Naive thymus-derived CD4-positive, alpha-beta T cell (primary cell): ENCODE measurements at places on chromosomes 4 and X. TPM values are rescaled to one million over a fixed set of nuclear protein-coding genes. Genes with fewer than 3 reads are reported as not detected.

DNA sequence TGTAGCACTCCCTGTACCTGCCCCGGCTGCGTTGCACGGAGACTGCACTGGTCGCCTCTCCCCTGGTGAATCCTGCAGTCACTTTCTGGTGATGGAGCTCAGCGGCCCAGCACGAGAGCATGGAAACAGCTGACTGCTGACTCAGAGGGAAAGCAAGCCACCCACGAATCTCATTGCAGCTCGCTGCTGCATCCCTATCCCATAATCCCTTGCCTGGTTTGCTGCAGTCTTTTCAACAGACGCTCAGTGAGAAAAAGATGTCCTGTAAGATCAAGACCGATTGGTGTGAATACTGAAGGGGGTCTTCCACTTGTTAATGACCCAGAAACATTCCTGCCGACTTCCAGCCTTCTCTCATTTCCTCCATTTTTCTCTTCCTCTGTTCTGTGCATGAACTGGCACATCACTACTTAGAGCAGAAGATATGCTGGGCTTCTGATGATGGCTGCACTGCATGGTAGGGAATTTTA, 52.9 kb downstream of the TRIM2 start:
- no peak overlapping the region for H3K4me3 ChIP-seq
- H3K27ac ChIP-seq: no peak overlapping the region
- H3K27me3 ChIP-seq: no peaks in the 10 kb centered on the region
- H3K4me1 ChIP-seq: peaks cover 4% of the 10 kb centered on the region
- H3K36me3 ChIP-seq: no peaks in the 10 kb centered on the region

DNA sequence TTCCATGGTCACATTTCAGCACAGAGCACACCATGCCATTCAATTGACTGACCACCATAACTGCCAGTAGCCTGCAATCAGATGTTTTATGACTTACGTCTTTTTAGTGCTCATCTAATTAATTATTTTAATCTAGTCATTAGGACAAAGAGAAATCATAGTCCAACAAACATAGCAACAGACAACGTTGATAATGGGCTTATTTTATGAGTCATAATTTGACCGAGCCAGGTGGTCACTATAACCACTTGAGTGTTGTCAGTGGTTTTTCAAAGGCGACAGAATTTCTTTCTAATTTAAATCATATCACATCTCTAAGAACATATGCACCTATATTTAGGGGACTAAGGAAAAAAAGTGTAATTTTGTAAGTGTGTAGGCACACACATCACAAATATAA, 1.9 kb downstream of the SEC24D start:
- H3K4me1 ChIP-seq: no peaks in the 10 kb centered on the region
- no peaks in the 10 kb centered on the region for H3K27me3 ChIP-seq
- no peak overlapping the region for H3K4me3 ChIP-seq
- DNase-seq: no peak
- no peak overlapping the region for H3K27ac ChIP-seq
- H3K36me3 ChIP-seq: peaks cover 4% of the 10 kb centered on the region

GRCh38 chr4:90078440-90078839, 48.8 kb upstream of the CCSER1 start:
- no peak overlapping the region for H3K4me3 ChIP-seq
- no peaks in the 10 kb centered on the region for H3K4me1 ChIP-seq
- DNase-seq: no peak
- H3K27ac ChIP-seq: no peak overlapping the region
- H3K36me3 ChIP-seq: no peaks in the 10 kb centered on the region

GRCh38 chrX:119729408-119730201, 28.8 kb upstream of the SOWAHD start:
- no peaks in the 10 kb centered on the region for H3K4me1 ChIP-seq
- DNase-seq: peak; percentile 34
- no peaks in the 10 kb centered on the region for H3K36me3 ChIP-seq
- H3K27ac ChIP-seq: no peak overlapping the region

DNA sequence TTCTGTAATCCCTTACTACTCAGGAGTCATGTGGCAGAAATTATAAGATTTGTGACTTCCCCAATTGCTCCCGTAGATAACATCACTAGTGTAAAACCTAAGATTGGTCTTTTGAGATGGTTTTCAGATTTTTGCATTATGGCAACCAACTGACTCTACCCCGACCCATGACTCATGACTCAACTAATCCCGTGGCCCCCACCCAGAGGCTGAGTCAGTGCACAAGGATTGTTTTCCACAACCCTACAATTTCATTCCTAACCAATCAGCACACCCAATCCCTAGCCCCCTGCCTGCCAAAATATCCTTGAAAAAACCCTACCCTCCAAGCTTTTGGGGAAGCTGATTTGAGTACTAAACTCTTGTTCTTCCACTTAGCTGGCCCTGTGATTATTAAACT, 109.4 kb upstream of the FAM9C start:
- H3K36me3 ChIP-seq: no peaks in the 10 kb centered on the region
- H3K27me3 ChIP-seq: no peaks in the 10 kb centered on the region
- no peak overlapping the region for H3K27ac ChIP-seq
- H3K4me3 ChIP-seq: no peak overlapping the region
- peaks cover 8% of the 10 kb centered on the region for H3K4me1 ChIP-seq

GRCh38 chr4:3231471-3231870, 17.5 kb upstream of the MSANTD1 start:
- no peak for DNase-seq
- H3K27me3 ChIP-seq: no peaks in the 10 kb centered on the region
- no peak overlapping the region for H3K27ac ChIP-seq
- H3K36me3 ChIP-seq: peaks cover 20% of the 10 kb centered on the region

GRCh38 chr4:17812801-17813200, 2.0 kb downstream of the NCAPG start:
- H3K4me1 ChIP-seq: peaks cover 18% of the 10 kb centered on the region
- H3K36me3 ChIP-seq: no peaks in the 10 kb centered on the region
- H3K27ac ChIP-seq: no peak overlapping the region
- H3K27me3 ChIP-seq: no peaks in the 10 kb centered on the region

GRCh38 chrX:15815779-15816437, 25.6 kb downstream of the ZRSR2 start:
- H3K27me3 ChIP-seq: no peaks in the 10 kb centered on the region
- H3K4me3 ChIP-seq: no peak overlapping the region
- H3K36me3 ChIP-seq: no peaks in the 10 kb centered on the region

DNA sequence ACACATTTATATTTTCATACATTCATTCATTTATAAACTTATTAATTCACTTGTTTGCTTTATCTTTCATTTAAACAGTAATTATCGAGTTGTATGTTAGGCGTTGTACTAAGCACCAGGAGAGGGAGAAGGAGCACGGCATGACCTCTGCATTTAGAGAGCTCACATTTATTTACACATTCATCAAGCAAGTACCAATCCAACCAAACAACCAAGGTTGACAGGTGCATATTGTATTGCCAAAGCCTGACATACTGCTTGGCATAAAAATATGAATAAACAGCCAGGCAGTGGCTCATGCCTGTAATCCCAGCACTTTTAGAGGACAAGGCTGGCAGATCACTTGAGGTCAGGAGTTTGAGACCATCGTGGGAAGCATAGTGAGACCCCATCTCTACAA, 37.0 kb upstream of the CLNK start:
- no peak overlapping the region for H3K27ac ChIP-seq
- no peak overlapping the region for H3K4me3 ChIP-seq
- no peaks in the 10 kb centered on the region for H3K27me3 ChIP-seq

- no peaks in the 10 kb centered on the region for H3K27me3 ChIP-seq
- no peak overlapping the region for H3K4me3 ChIP-seq
- peak overlapping the region; percentile 52 for H3K27ac ChIP-seq
- no peaks in the 10 kb centered on the region for H3K36me3 ChIP-seq
- peaks cover 24% of the 10 kb centered on the region for H3K4me1 ChIP-seq
- DNase-seq: no peak
Observed at GRCh38 chr4:153501578-153501977, 35.4 kb downstream of the TMEM131L start.

GRCh38 chr4:152920768-152921167, 15.4 kb upstream of the FHDC1 start:
- no peak overlapping the region for H3K27ac ChIP-seq
- H3K27me3 ChIP-seq: no peaks in the 10 kb centered on the region
- H3K36me3 ChIP-seq: no peaks in the 10 kb centered on the region
- no peaks in the 10 kb centered on the region for H3K4me1 ChIP-seq

DNA sequence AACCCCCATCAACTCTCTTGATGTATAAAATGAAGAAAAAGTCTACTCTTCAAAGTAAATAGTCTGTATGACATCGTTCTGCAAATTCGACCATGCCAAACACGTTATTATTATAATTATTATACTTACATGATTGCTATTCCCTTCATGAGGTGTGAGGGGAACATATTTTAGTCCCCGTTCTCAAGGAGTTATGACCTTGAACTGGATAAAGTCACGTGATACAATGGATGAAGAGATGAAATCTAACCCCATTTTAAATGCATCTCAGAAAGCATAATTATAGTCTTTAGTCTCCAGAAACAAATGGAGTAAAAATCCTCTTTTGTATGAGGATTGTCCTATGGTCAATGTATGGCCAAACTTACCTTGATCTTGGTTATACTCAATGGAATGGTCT, 250.3 kb downstream of the HS3ST1 start:
- no peak overlapping the region for H3K27ac ChIP-seq

- H3K4me1 ChIP-seq: no peaks in the 10 kb centered on the region
- H3K4me3 ChIP-seq: no peak overlapping the region
- DNase-seq: no peak
- H3K36me3 ChIP-seq: no peaks in the 10 kb centered on the region
- no peak overlapping the region for H3K27ac ChIP-seq
Observed at GRCh38 chr4:173707658-173708419, 177.8 kb upstream of the HAND2 start.

DNA sequence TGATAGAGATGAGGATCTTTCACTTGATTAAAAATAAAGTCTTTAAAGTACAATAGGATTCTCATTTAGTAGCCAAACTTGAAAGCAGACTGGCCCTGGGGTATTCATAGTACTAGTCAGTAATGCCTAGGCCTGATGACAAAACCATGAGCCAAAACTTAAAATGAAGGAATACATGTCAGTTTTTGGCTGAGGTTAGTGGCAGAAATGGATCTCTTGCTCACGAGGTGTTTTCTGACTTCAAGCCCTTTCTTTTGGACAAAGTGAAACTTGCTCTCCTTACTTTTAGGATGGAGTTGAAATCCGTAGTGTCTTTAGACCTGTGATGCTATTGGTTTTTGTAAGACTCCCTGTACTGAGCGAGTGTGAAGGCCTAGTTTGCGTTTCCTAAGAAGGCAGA, 157.7 kb downstream of the CCNG2 start:
- no peaks in the 10 kb centered on the region for H3K27me3 ChIP-seq
- H3K27ac ChIP-seq: no peak overlapping the region
- H3K4me3 ChIP-seq: no peak overlapping the region
- H3K4me1 ChIP-seq: no peaks in the 10 kb centered on the region

- DNase-seq: no peak
- H3K27me3 ChIP-seq: no peaks in the 10 kb centered on the region
- no peak overlapping the region for H3K27ac ChIP-seq
- no peak overlapping the region for H3K4me3 ChIP-seq
- H3K4me1 ChIP-seq: no peaks in the 10 kb centered on the region
- H3K36me3 ChIP-seq: no peaks in the 10 kb centered on the region
Observed at GRCh38 chrX:9786798-9787635, 788 bp downstream of the SHROOM2 start.

- H3K27me3 ChIP-seq: no peaks in the 10 kb centered on the region
- H3K27ac ChIP-seq: no peak overlapping the region
- H3K36me3 ChIP-seq: no peaks in the 10 kb centered on the region
Observed at GRCh38 chrX:6990552-6991193, 156.8 kb upstream of the STS start.

DNA sequence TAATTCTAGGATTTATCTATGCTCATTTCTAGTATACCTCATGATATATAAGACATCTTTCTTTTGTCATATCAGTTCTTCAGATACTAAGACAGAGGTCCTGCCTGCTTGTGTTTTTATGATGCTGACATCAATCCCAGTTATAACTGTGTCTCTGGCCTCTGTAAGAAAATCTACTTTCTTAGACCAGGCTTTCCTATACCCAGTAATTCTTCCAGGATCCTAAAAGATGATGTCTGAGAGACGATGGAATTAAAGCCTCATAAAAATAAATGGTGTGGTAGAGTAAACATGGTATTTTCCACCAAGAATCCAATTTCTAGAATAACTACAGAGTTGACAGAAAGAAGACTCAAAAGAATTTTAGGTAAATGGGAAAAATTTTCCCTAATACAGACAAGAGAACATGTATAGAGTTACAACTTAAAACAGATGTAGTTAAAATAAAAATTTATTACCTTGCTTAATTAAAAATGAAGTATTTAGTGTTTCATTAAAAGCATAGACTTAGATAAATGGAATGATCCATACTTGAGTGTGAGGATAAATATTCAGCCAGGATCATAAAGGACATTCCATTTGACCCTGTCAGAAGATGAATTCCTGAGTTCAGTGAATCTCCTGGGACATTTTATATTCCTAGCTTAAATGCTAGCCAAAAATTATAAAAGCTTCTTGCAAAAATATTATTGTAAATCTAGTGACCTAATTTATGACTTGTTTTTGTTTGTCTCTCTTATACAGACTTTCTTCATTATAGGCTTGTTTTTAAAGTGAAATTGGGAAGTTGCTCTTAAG, 137.4 kb downstream of the PDLIM5 start:
- H3K4me3 ChIP-seq: no peak overlapping the region
- H3K36me3 ChIP-seq: peaks cover 3% of the 10 kb centered on the region
- no peaks in the 10 kb centered on the region for H3K27me3 ChIP-seq
- H3K27ac ChIP-seq: no peak overlapping the region
- no peaks in the 10 kb centered on the region for H3K4me1 ChIP-seq

DNA sequence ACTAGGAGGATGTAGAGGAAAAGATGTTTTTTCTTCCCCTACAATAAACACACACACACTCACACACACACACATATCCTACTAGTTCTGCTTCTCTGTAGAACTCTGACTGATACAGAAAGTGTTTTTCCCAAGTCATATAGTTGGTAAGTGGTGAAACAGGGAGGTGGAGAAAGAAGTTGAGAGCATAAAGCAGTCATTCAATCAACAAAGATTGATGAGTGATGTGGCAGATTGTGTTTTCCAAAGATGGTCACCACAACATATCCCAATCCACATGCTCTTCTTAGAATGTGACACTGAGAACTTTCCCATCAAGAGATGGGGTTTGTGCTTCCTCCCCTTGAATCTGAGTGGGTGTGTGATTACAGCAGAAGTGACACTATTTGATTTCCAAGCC, 123.4 kb upstream of the ATP6AP2 start:
- H3K4me3 ChIP-seq: no peak overlapping the region
- no peaks in the 10 kb centered on the region for H3K36me3 ChIP-seq
- H3K27me3 ChIP-seq: no peaks in the 10 kb centered on the region
- no peak for DNase-seq
- H3K27ac ChIP-seq: no peak overlapping the region

GRCh38 chr4:73487233-73487632, 5.7 kb downstream of the AFM start:
- no peaks in the 10 kb centered on the region for H3K27me3 ChIP-seq
- no peak for DNase-seq
- no peak overlapping the region for H3K4me3 ChIP-seq
- H3K4me1 ChIP-seq: no peaks in the 10 kb centered on the region
- H3K36me3 ChIP-seq: no peaks in the 10 kb centered on the region
- no peak overlapping the region for H3K27ac ChIP-seq

The HPGDS gene
- not detected in 2 replicates for total RNA-seq

The ABCG2 gene
- not detected for total RNA-seq

The TMEM187 gene
- 10.1 TPM for total RNA-seq

The CDKN2AIP gene
- 54.2 TPM for total RNA-seq

The TREX2 gene
- 2.7 TPM for total RNA-seq

The DUSP21 gene
- not detected for total RNA-seq

The MAP7D3 gene
- 15.8 and 18.1 TPM in 2 replicates for total RNA-seq

The MAGEA2 gene
- not detected in 2 replicates for total RNA-seq
